ENCODE measurements at places on chromosomes 6 and 20. TPM values are rescaled to one million over a fixed set of nuclear protein-coding genes. Genes with fewer than 3 reads are reported as not detected.

GRCh38 chr6:27809067-27809938 is 102.9 kb downstream of the OR2B2 start:
- H3K27ac ChIP-seq, result peak overlapping the region; percentile 96
- peaks cover 51% of the 10 kb centered on the region for H3K4me1 ChIP-seq
- H3K27me3 ChIP-seq, result peaks cover 2% of the 10 kb centered on the region
- no peak for DNase-seq

The MUC22 gene
- not detected for total RNA-seq

- H3K27me3 ChIP-seq, result no peaks in the 10 kb centered on the region
- no peak for DNase-seq
- peaks cover 26% of the 10 kb centered on the region for H3K36me3 ChIP-seq
- no peak overlapping the region for H3K27ac ChIP-seq
- peaks cover 5% of the 10 kb centered on the region for H3K4me1 ChIP-seq
- no peak overlapping the region for H3K4me3 ChIP-seq
These were observed 63.5 kb downstream of the MAN1A1 start for GRCh38 chr6:119285908-119286625.

GRCh38 chr6:137852346-137852745 is 14.7 kb upstream of the TNFAIP3 start:
- DNase-seq, result no peak
- peaks cover 16% of the 10 kb centered on the region for H3K36me3 ChIP-seq
- H3K27ac ChIP-seq, result no peak overlapping the region
- H3K4me1 ChIP-seq, result peaks cover 36% of the 10 kb centered on the region

The ID4 gene
- total RNA-seq, result not detected

- no peaks in the 10 kb centered on the region for H3K27me3 ChIP-seq
- peaks cover 16% of the 10 kb centered on the region for H3K4me1 ChIP-seq
- DNase-seq, result no peak
- H3K4me3 ChIP-seq, result no peak overlapping the region
- H3K27ac ChIP-seq, result no peak overlapping the region
These were observed 30.7 kb downstream of the HUS1B start for GRCh38 chr6:626236-626635.

The CGA gene
- not detected for total RNA-seq

GRCh38 chr6:4017058-4017739 is 61.7 kb downstream of the FAM217A start:
- peak overlapping the region; percentile 86 for H3K4me3 ChIP-seq
- peaks cover 32% of the 10 kb centered on the region for H3K36me3 ChIP-seq
- DNase-seq, result no peak
- H3K27ac ChIP-seq, result peak overlapping the region; percentile 97
- H3K27me3 ChIP-seq, result no peaks in the 10 kb centered on the region

The ACAT2 gene
- total RNA-seq, result 70.8 TPM

DNA sequence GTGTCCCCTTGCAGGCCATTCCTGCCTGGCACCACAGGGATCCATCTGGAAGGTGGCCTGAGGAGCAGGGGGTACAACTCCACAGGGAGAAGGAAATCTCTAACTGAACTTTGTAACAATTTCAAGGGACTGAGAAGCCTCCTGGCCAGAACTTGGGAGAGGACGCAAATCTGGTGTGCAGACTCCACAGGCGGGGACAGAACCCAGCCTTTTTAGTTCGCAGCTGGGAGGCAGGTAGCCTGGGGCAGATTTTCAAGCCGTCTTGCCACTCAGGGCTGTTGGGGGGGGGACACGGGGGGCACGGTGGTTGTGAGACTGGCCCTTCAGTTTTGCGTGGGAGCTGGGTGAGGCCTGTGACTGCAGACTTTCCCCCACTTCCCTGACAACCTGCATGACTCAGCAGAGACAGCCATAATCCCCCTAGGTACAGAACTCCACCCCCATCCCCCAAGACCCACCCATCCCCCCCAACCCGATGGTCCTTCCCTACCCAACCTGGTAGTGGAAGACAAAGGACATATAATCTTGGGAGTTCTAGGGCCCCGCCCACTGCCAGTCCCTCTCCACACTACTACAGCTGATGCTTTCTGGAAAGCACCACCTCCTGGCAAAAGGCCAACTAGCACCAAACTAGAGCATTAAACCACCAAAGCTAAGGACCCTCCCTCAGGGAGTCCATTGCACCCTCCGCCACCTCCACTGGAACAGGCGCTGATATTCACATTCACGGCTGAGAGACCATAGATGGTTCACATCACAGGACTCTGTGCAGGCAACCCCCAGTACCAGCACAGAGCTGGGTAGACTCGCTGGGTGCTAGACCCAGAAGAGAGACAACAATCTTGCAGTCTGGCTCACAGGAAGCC is 3.0 kb upstream of the HUS1B start:
- peak; percentile 39 for DNase-seq
- H3K36me3 ChIP-seq, result peaks cover 24% of the 10 kb centered on the region
- no peak overlapping the region for H3K4me3 ChIP-seq

The WFDC12 gene
- total RNA-seq, result not detected

The CD2AP gene
- 28.3 TPM for total RNA-seq

The CCHCR1 gene
- 39.8 TPM for total RNA-seq

- no peaks in the 10 kb centered on the region for H3K4me1 ChIP-seq
- H3K27me3 ChIP-seq, result peaks cover 6% of the 10 kb centered on the region
- no peak overlapping the region for H3K27ac ChIP-seq
- DNase-seq, result no peak
- no peak overlapping the region for H3K4me3 ChIP-seq
These were observed 6.3 kb downstream of the ADGRG6 start for GRCh38 chr6:142307963-142308748.
